ENCODE measurements at places on chromosomes 3 and 15.

GRCh38 chr15:92326236-92326635 is 67.4 kb upstream of the ST8SIA2 start:
- no peaks in the 10 kb centered on the region for H3K36me3 ChIP-seq
- H3K27me3 ChIP-seq = no peaks in the 10 kb centered on the region
- H3K27ac ChIP-seq = no peak overlapping the region
- DNase-seq = no peak
- H3K4me1 ChIP-seq = no peaks in the 10 kb centered on the region
- no peak overlapping the region for H3K4me3 ChIP-seq

- H3K27ac ChIP-seq = no peak overlapping the region
- H3K27me3 ChIP-seq = no peaks in the 10 kb centered on the region
- no peak for DNase-seq
- H3K4me3 ChIP-seq = no peak overlapping the region
- no peaks in the 10 kb centered on the region for H3K4me1 ChIP-seq
Observed at GRCh38 chr3:54069961-54070360, 52.4 kb upstream of the CACNA2D3 start.

DNA sequence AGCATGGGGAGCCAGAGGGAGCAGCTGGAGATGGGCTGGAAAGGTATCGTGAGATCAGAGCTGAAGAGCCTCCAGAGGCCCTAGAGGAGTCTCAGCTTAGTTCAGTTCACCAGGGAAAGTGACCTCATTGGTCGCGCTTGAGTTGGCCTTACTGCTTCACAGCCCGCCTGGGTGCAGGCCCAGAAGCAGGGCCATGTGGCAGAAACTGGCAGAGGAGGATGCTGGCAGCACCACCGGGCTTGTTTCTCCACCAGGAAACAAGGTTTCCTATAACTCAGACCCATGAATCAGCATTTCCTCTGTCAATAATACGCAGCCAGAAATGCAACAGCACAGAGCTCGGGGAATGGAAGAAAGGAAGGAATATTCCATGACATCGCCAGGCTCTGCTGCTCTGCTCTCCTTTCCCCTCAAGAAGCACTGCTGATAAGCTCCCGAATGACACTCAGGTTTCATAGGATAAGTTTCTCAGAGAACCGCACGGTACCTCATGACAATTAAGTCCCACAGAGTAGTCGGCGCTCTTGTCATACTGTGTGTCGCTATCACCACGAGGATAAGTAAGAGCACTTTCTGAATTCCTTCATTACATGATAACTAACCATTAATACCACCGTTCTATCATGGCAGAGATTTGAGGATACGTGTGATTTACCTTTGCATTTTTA is 147.1 kb upstream of the LPP start:
- DNase-seq = no peak
- no peak overlapping the region for H3K4me3 ChIP-seq
- peak overlapping the region; percentile 64 for H3K27ac ChIP-seq
- no peaks in the 10 kb centered on the region for H3K27me3 ChIP-seq
- no peaks in the 10 kb centered on the region for H3K36me3 ChIP-seq

DNA sequence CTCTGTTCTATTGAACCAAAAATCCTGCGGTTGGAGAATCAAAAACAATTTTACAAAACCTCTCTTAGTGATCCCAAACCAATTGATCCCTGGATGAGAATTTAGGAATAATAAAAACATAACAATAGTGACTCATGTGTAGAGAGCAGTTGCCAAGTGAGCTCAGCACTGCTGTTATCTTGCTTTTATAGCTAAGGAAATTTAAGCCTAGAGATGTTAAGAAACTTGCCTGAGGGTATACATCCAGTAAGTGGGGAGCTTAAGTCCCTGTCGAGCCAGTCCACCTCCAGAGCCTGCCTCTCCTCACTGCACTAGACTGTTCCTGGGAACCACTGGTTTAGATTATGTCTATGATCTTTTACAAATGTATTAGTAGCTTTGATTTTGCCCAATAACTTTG is 358.4 kb upstream of the LMCD1 start:
- H3K27ac ChIP-seq = no peak overlapping the region
- no peaks in the 10 kb centered on the region for H3K36me3 ChIP-seq
- H3K27me3 ChIP-seq = no peaks in the 10 kb centered on the region
- no peak for DNase-seq
- H3K4me3 ChIP-seq = no peak overlapping the region
- no peaks in the 10 kb centered on the region for H3K4me1 ChIP-seq

- H3K36me3 ChIP-seq = no peaks in the 10 kb centered on the region
- no peaks in the 10 kb centered on the region for H3K4me1 ChIP-seq
- no peak for DNase-seq
- H3K27me3 ChIP-seq = no peaks in the 10 kb centered on the region
- no peak overlapping the region for H3K4me3 ChIP-seq
- no peak overlapping the region for H3K27ac ChIP-seq
Observed at GRCh38 chr3:167031364-167032049, 348.6 kb downstream of the ZBBX start.

GRCh38 chr15:71396536-71397125 is 281.4 kb downstream of the THSD4 start:
- peak overlapping the region; percentile 48 for H3K27ac ChIP-seq
- no peaks in the 10 kb centered on the region for H3K36me3 ChIP-seq
- DNase-seq = no peak
- peak overlapping the region; percentile 23 for H3K4me3 ChIP-seq

DNA sequence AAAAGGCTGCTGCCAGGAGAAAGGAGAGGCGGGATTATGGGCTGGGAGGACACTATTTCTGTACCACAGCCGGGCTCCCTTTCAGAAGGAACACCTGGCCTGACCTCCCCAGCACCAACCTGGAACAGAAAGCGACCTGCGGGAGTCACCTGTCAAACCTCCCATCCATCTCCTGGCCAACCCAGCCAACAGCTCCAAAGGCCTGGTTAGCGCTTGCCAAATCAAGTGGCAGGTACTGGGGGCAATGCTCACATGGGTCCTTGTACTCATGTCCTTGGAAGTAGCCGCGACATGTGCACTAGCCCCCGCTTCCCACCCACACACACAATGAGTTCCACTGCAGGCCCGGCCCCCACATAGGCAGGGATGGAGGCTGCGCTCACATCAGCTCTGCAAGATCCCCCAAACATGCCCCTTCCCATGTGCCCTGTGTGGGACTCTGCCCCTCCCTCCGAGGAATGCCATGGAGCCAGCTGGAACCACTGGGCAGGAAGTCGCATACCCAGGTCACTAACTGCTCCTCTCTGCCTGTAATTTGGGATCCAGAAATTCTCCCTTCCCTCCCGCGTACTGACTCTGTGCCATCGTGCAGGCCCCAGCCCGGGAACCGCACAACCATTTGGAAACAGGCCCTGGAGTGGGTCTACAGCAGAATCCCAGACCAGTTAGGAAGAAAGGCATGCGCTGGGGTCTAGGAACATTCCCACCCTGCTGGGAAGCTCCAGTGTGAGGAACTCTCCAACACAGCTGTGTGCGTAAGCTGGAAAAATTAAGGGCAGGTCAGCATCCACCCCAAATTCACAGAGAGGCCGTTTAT is 98.9 kb downstream of the LRIG1 start:
- H3K4me1 ChIP-seq = peaks cover 57% of the 10 kb centered on the region
- peak overlapping the region; percentile 92 for H3K27ac ChIP-seq
- H3K4me3 ChIP-seq = no peak overlapping the region
- peaks cover 4% of the 10 kb centered on the region for H3K36me3 ChIP-seq
- no peaks in the 10 kb centered on the region for H3K27me3 ChIP-seq

DNA sequence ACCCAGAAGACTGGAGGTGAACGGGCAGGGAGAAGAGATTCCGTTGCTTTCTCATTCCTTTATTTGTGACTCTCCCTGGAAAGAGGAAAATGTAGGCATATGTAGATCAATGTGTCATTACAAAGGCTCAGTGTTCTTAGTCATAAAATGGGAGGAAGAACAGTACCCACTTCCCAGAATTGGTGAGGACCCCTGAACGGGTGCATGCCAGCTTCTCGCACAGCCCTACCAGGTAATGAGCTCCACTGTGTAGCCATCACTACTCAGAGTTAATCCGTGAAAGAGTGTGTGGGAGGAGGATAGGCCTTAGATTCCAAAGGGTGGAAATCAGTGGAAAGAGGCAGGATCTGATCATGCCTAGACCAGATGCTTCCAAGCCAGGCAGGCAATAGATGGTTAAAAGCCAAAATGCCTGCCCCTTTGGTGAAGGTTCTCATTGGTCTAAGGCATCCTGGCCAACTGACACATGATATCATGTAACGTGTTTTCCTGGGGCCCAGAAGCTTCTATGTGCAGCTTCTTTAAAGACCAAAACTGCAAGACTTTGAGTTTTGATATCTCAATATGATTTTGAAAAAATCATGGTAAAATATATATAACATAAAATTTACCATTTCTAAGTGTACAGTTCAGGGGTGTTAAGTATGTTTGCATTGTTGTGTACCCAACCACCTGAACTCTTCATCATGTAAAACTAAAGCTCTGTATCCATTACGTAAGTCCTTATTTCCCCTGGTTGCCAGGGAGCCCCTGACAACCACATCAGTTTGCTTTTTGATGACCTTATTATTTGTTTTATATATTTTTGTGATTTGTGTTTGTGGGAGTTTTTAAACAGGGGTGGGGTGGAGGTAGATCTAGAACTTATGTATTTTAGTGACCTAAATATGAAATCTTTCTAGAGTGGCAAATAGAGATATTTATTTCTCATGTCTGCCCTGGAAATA is 402.2 kb upstream of the CFAP20DC start:
- H3K27me3 ChIP-seq = no peaks in the 10 kb centered on the region
- no peaks in the 10 kb centered on the region for H3K4me1 ChIP-seq
- no peaks in the 10 kb centered on the region for H3K36me3 ChIP-seq
- no peak overlapping the region for H3K4me3 ChIP-seq

GRCh38 chr3:116040152-116040551 is 405.1 kb downstream of the LSAMP start:
- H3K27ac ChIP-seq = no peak overlapping the region
- no peaks in the 10 kb centered on the region for H3K4me1 ChIP-seq
- no peak for DNase-seq
- no peak overlapping the region for H3K4me3 ChIP-seq
- no peaks in the 10 kb centered on the region for H3K27me3 ChIP-seq

GRCh38 chr3:132486099-132486498 is 68.8 kb downstream of the DNAJC13 start:
- H3K4me1 ChIP-seq = no peaks in the 10 kb centered on the region
- H3K36me3 ChIP-seq = peaks cover 39% of the 10 kb centered on the region
- H3K27me3 ChIP-seq = no peaks in the 10 kb centered on the region
- no peak for DNase-seq

DNA sequence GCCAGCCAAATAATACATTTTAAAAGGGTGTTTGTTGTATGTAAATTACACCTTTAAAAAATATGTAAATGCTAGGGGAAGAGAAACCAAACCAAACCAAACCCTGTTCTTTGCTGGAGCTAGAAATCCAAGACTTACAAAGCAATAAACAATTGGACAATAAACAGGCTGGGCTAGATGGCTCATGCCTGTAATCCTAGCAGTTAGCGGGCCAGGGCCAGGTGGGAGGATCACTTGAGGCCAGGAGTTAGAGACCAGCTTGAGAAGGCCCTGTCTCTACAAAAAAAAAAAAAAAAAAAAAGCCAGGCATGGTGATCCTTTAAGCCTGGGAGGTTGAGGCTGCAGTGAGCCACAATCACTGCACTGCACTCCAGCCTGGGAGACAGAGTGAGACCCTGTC is 12.5 kb downstream of the STOML1 start:
- H3K36me3 ChIP-seq = no peaks in the 10 kb centered on the region
- no peak overlapping the region for H3K4me3 ChIP-seq
- DNase-seq = no peak
